ENCODE measurements at places on chromosomes 4 and X. TPM values are rescaled to one million over a fixed set of nuclear protein-coding genes. Genes with fewer than 3 reads are reported as not detected.

- no peak for DNase-seq
These were observed 37.2 kb upstream of the FAM9C start for GRCh38 chrX:13081395-13082205.

DNA sequence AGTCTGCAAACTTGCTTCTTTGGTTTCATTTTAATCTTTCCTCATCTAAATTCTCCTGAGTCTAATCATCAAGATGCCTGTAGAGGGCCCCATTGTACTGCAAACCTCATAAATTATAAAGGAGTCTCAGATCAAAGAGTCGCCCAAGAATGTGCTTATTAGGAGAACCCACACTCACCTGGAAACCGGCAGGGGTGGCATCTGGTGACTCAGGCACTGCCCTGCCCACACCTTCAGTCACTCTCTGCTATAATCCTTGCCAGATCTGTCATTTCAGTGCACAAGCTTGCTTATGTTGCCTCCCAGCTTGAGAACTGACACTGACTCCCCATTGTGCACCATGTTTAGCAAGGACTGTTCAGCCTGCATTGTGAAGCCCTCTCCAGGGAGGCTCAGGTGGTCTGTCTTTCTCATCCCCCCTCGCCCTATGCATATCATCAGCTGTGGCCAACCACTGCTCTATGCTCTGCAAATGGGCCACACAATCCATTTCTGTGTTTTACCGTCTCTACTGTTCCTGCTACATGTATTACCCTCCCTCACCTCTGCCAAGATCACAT lies 12.4 kb downstream of the EPGN start:
- DNase-seq: no peak

MAGEB2 gene
- not detected for total RNA-seq

KLHL4 gene
- 1.1 TPM for total RNA-seq

DNA sequence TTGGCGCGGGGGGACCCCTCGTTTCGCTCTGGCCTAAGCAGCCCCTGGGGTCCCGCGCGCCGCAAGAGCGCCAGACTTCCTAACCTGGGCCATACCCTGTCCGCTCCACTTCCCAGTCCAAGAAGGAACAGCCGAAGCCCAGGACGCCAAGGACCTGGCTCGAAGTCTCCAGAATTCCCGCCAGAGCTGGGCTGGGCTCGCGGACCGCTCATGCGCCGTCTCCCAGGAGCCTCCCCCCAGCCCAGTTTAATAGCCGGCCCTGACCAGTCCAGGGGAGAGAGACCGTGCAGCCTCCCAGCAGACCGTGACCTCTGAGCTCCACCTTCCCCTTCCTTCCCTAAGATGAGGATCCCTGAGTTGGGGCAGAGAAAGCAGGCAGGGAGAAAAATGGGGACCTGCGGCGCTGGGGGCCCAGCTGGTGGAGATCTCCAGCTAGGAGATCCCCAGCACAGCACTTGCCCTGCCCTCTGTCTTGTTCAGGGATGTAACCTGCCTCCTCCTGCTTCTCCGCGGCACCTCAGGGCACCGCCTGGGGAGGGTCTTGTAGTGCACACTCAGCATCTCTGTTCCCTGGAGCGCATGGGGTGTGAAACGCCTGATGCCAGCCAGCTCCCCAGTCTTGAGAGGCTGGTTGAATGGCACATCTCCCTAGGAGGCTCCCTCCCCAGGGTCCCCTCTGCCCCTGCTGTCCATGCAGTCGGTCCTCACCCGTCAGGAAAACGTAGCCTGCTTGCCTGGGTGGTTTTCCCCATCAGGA lies 1.2 kb upstream of the LETM1 start:
- peak; percentile 35 for DNase-seq

DNA sequence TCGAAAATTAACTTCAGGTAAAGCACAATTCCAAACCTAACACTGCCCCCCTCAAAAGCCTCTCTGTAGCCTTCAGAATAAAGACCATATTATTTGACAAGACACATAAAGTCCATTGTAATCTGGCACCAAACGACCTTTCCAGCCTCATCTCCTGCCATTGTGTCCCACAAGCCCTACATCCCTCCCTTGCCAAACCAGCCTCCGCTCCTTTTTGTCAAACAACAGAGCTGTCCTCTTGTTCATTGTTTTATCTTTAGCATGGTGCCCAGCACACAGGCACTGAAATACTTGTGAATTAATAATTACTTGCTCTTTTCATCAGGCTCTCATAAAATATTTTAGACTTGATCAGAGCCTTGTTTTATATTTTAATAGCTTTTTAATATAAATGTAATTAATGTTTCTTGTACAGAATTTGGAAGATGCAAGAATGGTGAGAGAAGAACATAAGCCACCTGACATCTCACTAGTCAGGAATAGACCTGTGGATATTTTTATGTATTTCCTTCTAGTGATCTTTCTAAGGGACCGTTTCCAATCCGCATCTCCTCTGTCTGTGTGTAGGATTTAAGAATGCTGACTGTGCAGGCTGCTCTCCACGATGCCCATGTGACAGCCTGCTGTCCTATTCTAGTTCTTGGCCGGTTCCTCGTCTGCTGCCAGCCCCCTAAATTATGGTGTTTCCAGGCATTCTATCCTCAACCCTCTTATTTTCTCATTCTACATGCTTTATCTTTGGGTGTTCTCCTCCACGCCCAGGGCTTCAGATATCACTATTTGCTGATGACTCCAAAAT lies 3.0 kb upstream of the IRF2 start:
- no peak for DNase-seq

DNA sequence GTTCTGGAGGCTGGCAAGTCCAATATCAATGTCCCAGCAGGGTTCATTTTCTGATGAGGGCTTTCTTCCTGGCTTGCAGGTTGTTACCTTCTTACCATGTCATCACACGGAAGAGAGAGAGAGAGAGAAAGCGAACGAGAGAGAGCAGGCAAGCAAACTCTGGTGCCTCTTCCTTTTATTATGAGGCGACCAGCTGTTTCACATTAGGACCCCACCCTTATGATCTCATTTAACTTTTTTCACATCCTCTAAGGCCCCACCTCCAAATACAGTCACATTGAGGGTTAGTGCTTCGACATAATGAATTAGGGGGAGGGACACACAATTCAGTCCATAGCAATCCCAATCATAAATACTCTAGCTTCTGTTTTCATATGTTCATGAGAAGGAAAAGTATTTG lies 10.6 kb upstream of the GPR174 start:
- DNase-seq: no peak

GRCh38 chr4:100889401-100889800 lies 371.6 kb upstream of the EMCN start:
- DNase-seq: no peak

DNA sequence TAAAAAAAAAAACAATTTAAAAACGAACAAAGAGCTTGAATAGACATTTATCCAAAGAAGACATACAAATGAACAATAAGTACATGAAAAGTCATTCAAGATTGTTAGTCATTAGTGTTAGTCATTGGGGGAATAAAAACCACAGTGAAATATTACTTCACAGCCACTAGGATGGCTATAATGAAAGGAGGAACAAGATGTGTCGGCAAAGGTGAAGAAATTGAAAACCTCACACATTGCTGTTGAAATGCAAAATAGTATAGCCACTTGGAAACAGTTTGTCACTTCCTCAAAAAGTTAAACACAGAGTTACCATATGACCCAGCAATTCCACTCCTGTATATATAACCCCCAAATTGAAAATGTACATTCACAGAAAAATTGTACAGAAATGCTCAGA lies 45.2 kb upstream of the SLC39A8 start:
- DNase-seq: no peak

DNA sequence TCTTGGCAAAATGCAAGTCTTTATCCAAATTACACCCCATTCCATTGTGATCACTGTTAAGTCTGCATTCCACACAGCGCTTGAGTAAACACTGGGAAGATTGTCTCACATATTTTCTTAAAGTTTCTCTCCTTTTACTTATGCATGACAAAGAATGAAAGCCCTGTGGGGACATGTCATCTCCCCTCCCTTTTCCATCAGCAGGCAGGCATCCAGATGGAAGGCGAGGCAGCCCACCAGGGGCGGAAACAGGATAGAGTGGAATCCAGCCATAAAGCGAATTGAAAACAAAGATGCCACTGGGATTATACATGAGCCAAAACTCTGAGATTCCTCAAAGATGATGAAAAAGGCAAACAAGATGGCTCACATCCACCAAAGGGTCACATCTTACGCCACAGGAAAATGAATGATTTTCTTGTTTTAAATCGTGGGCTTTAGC lies 78.2 kb downstream of the AFAP1 start:
- DNase-seq: no peak

DNA sequence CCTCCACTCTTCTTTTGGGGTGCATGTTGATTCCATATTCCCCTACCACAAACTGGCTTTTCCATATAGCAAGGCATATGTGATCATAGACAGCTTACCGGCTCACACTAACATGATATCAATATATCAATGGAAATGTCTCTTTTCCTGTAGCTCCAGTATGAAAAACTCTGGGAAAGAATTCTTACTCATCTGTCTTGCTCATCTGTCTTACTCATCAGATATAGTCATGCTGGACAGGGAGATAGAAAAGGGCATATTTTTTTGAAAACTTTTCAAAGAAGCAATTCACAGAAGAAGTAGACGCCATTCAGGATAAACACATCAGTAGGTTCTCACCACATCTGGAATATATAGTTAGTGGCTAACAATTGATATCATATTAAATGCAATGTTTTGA lies 794.7 kb downstream of the RAB28 start:
- no peak for DNase-seq

- DNase-seq: no peak
These were observed 4.6 kb upstream of the PIN4 start for GRCh38 chrX:72176981-72177380.

- DNase-seq: no peak
These were observed 85.7 kb downstream of the F11 start for GRCh38 chr4:186351668-186352194.

DNA sequence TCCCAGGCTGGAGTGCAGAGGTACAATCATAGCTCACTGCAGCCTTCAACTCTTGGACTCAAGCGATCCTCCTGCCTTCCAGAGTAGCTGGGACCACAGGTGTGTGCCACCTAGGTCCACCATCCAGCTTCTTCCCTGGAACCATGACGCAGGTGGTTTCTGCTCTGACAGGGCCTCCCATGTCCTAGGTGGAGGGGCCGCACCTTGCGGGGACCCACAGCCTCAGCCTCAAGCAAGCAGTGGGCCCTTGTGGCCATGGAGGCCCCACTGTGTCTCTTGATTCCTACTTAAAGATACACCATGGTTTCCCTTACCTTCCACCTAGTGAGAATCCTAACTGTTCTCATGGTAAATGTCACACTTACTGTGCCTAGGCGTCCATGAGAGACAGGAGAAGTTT lies 6.9 kb upstream of the GPR78 start:
- peak; percentile 41 for DNase-seq

GRCh38 chr4:1752284-1753041 lies 31.1 kb downstream of the TACC3 start:
- DNase-seq: no peak
